D721Med (cell line): ENCODE measurements at places on chromosomes 2 and 18.

- DNase-seq: peak; percentile 56
Measured at GRCh38 chr2:233307565-233307964, at the start of gene SAG. TSS of gene SAG (plus strand) at chr2:233307816. CDS start at chr2:233309190, 1,374 bp downstream.

- DNase-seq: no peak
Measured at GRCh38 chr2:95333888-95334338, 36.8 kb downstream of the KCNIP3 start.

DNA sequence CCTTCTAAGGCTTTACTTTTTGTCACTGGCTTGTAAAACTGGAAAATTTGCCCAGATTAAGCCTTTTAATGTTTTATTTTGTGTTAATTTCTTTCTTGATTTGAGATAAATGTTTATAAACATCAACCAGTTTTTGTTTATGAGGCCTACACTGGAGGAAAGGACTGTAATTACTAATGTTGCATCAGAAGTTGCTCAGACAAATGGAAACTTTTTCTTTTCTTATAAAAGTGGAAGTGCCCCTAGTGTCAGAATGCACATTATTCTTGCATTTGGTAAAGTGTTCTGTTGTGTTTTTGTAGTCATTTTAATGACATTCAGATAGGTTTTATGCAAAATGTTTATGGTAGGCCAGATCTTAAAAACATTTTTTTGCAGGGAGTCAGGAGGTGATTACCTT is 25.3 kb downstream of the LCLAT1 start:
- no peak for DNase-seq

DNA sequence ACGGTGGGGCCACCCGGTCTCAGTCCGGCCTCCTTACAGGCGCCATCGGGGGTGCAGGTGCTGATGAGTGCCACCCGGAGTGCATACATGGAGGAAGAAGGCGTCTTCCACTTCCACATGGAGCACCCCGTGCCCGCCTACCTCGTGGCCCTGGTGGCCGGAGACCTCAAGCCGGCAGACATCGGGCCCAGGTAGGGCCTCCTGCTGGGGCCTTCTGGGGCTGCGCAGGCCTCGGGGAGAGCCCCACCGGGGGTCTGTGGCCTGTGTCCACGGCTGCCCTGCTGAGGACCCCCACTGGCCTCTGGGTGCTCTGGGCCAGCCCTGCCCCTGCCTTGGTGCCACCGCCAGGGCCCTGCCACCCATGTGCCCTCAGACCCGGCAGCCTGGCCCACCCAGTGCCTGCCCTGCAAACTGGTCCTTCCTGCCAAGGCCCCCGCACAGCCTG is 4.8 kb downstream of the RNPEPL1 start:
- DNase-seq: no peak

GRCh38 chr2:23584054-23584745 is 199.2 kb downstream of the KLHL29 start:
- DNase-seq: no peak

GRCh38 chr18:37336568-37337285 is 228.9 kb downstream of the CELF4 start:
- DNase-seq: no peak

GRCh38 chr2:125656190-125656589 is 999.8 kb upstream of the GYPC start:
- no peak for DNase-seq

- DNase-seq: no peak
Measured at GRCh38 chr2:238846628-238847418, 1.1 kb upstream of the TWIST2 start.

- DNase-seq: no peak
Measured at GRCh38 chr2:152626911-152627339, 90.3 kb downstream of the PRPF40A start.

GRCh38 chr2:55891671-55892094 is 31.9 kb downstream of the EFEMP1 start:
- DNase-seq: no peak

DNA sequence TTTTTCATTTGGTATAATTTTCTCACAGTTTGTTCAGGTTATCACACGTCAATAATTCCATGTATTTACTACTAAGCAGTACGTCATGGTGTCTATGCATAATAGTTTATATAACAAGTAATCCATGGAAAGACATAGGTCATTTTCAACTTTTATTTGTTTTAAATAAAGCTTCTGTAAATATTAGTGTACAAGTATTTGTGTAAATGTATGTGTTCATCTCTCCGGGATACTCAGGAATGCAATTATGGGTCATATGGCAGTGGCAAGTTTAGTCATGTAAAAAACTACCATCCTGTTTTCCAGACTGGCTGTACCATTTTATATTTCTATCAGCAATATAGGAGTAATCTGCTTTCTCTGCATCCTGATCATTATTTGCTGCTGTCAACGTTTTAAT is 231.1 kb upstream of the ZNF804A start:
- DNase-seq: no peak
